ENCODE measurements at places on chromosomes 13 and 19. TPM values are rescaled to one million over a fixed set of nuclear protein-coding genes. Genes with fewer than 3 reads are reported as not detected.

Gene FSD1
- total RNA-seq = 3.4 TPM

- no peak for DNase-seq
These were observed 354.9 kb upstream of the SLITRK1 start for GRCh38 chr13:84237143-84237542.

GRCh38 chr19:54317108-54317964, 4.4 kb upstream of the LILRA5 start:
- DNase-seq = no peak

Gene FPR1
- not detected for total RNA-seq

Gene IZUMO2
- not detected for total RNA-seq

- no peak for DNase-seq
These were observed 21.0 kb upstream of the ATP12A start for GRCh38 chr13:24659239-24659638.

DNA sequence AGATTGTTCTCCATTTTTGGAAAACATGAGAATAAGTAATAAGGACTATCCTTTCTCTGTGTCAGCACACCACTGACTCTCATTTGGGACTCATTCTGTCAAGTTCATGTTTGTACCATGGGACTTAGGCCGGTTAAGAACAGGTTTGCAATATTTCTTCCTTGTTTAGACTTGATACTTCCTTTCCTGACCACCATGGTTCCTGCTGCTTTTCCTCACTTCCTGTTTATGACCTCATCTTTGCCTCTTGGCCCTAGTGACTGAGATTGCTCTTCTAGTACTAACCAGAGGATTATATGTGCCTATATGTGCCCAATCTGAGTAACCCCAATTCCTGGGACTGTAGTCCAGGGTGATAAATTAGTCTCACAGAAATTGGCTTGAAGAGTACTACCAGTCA, 32.5 kb upstream of the NDFIP2 start:
- peak; percentile 8 for DNase-seq

DNA sequence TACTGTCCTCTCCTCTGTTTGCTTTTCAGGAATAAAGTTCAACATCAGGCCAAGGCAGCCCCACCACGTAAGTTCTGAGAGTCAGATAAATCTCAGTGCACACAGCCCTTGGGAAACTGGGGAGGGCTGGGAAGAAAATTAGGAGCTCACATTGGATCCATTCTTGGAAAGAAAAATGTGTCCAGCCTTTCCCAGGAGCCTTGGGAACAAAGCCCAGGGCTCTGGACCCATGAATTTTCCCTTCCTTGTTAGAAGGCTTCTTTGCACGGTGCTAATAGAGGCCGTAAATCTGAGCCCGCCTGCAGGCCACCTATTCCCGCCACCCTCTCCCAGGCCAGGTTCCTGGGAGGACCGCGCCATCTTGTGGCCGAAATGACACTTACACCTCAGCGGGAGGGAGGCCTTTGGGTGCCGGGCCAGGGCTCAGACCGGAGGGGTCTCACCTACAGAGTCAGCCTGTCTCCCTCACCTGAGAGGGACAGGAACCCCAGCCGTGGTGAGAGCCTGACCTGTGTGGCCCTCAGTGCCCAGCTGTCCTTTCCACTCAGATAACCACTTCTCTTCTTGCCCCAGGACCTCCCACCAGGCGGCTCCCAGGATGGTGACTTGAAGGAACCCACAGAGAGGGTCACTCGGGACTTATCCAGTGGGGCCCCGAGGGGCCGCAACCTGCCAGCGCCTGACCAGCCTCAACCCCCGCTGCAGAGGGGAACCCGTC, 25.1 kb upstream of the KCTD15 start:
- peak; percentile 60 for DNase-seq

DNA sequence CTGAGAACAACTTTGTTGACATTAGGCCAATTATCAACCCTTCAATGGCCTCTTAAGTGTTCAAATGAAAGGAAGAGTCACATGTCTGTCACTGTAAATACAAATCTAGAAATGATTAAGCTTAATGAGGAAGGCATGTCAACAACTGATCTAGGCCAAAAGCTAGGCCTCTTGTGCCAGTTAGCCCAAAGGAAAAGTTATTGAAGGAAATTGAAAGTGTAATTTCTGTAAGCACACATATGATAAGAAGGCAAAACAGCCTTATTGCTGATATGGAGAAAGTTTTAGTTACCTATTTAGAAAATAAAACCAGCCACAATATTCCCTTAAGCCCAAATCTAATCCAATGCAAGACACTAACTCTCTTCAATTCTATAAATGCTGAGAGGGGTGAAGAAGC, 604.7 kb downstream of the SLITRK6 start:
- no peak for DNase-seq

- DNase-seq = no peak
These were observed 38.8 kb upstream of the ALOX5AP start for GRCh38 chr13:30696278-30697176.

- DNase-seq = no peak
These were observed 12.7 kb upstream of the SERPINE3 start for GRCh38 chr13:51326777-51327176.

DNA sequence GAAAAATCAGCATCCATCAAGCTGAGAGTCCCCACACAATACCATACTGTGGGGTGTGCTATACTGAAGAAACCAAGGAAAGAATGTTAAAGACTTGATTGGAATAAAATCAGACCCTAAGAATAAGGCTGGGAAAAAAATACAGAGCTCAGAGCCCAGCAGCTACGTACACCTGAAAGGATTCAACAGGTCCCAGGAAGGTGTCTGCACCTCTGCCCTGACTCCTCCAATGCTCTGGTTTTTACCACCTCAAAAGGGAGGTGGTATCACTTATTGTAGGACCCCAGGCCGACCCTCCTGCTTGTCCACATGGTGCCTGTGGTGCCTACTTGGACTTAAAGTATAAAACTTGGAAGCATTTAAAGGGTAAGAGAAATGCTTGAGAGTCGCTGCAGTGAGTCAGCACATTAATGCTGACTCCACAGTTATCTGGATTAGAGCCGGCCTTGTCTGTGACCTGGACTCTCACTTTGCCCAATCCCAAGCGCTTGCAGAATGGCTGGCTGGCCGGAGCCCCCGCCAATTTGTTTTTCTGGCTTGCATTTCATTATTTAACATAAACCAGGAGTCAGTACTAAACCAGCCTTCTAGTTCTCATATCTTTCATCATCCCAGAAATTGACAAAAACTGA, 110.1 kb downstream of the FGF14 start:
- no peak for DNase-seq

GRCh38 chr19:7018828-7019227, 2.4 kb downstream of the MBD3L2B start:
- DNase-seq = no peak

DNA sequence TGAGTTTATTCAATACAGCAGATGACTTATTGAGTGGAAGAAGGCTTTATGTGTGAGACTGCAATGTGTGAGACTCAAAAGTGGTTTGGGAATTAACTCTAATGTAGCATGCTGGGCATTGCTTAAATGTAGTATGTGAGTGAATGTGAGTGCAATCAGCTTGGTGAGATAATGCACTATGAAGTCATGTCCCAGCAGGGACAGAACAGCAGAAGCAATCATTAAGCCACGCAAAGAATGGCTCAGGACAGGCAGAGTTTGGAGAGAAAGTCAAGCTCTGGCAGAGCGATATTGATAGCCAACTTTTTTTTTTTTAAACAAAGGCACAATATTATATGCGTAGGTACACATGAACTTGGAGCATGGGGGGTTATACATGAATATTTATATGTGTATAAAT, 597.7 kb downstream of the GPC6 start:
- DNase-seq = no peak

Gene ODAD3
- 0.62 TPM for total RNA-seq

DNA sequence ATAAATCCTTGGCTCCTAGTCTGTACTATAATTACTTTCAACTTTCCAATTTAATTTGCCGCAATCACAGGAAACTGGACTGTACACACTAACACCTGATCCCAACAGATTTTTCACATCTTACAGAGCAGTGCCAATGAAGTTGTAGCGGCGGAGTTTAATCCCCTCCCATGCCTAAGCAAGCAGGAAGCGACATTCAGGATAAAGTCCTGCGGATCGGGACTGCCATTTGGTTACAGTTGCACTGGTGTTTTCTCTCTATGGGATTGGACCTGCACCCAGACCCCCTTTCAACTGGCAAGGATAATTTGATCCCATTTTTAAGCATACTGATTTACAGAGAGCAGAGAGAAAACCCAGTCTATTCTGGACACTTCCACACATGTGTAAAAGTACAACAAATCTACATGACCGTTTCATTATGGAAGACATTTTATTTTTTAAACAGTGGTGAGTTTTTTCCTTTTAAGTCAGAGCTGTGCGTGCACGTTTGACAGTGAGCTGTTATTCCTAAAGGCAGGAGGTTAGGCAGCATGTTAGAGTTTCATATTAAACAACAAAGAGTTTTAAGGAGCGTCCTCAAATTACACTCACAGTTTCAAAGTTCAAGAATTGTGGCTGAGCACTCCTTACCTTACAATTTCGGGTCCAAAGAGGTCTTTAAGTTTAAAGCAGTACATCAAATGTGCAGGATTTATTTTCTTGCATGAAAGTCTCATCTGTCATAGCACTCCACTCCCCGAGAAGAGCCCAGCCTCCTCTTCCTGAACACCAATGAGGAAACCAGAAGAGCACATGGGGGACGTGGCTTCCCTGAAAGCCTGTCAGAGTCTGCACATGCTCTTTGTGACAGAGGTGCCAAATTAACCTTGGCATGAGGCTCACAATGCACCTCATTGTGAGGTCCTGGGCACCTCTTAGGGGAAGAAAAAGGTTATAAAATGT, 141.6 kb upstream of the RFC3 start:
- DNase-seq = no peak

DNA sequence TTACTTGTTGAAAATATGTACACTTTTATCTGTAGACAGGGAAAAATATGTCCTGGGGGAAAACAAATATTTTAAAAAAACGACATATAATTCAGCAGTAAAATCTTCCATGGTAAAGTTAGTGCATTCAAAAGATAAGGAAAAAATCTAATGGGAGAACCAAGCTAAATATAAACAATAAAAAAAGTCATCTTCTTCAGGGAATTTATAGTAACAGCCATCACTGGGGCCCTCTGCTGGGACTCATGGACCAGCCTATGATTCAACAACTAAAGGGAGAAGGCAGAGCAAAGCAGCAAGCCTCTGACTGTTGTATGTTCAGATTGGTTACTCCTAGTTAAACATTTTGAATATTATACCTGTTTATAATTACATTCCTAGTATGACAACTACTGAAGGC, 93.0 kb downstream of the ITGBL1 start:
- no peak for DNase-seq

DNA sequence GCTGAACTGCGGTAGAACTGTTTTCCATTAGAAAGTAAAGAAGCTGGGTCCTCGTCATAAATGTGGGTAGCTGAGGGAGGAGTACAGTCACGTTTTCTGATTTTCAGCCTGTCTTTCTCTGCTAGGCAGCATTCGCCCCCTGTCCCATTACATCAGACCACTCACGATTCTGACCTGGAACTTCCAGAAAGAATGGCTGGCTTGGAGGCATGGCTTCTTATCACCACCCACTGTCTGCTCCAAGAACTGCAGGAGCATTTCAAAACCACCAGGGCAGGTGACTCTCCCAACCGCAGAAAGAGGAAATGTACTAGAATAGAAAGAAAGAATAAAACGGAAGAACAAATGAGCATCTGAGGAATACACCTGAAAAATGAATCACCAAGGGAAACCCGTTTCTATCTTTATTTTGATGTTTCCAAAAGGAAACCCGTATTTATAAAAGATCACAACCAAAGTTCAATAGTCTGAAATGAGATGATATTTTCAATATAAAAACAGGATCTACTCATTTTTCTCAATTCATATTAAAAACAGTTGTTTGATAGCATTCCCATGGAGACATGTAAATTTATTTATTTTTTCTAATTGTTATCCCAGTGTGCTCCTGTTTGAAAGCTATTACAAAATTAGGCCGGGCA, 22.1 kb upstream of the POMP start:
- peak; percentile 86 for DNase-seq

DNA sequence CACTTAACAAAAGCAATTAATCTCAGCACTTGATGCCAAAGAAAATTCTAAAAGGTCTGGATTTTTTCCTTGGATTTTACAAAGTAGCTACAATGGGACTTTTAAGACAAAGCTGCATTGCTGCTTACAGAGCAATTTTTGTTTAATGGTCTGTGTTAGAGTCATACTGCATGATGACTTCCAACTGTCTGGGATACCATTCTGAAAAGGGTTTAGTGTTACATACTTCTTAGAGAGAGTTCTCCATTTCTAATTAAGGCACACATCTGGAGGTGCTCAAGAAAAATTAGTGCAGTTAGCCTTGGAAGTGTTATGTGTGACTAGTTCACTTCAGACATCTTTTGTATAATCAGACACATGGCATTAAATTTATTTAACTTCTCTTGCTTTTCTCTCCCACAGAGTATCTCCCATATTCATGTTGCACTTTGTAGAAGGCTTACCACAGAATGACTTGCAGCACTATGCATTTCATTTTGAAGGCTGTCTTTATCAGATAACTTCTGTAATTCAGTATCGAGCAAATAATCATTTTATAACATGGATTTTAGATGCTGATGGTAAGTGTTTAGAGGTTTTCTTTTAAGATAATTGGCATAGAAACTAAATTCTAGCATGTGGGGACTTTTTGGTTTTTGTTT, 35.1 kb downstream of the USPL1 start:
- DNase-seq = no peak

DNA sequence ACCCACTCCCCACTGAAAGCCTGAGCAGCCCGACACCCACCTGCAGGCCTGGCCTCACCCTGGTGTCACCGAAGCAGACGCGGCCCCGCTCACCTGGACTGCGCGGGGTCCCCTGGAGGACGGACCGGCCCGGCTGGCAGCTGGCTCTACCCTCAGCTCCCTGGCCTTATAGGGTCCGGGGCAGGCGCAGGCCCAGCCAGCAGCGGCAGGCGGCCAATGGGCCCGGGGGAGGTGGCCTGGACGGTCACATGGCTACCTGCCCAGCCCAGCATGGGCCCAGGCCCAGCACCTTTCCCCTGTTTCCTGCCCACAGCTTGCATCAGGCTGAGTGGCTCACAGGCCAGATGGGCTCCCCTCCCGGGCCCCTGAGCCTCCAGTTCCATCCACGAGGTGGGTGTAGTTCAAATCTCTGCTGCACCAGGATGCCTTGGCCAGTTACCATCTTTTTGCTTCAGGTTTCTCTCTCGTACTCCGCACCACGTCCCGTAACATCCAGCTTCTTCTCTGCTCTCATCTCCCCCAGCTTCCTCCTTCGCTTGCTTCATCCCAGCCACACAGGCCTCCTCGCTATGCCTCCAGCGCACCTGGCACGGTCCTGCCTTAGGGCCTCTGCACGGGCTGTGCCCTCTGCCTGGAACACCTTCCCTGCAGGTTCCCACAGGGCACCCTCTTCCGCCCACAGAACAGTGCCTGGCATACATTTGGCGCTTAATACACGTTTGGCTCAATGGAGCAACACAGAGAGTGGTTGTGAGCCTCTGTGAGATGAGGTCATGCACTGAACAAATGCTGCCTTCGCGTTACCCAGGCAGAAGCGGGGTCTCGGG, at the start of gene PLIN4:
Gene PLIN4, minus strand, starts transcription at position 142 of the 827 bp plus-strand sequence. CDS start 214 bp downstream, outside the sequence.
- no peak for DNase-seq

GRCh38 chr19:24078680-24079079, 8.3 kb upstream of the ZNF254 start:
- DNase-seq = no peak

GRCh38 chr13:50932091-50932490, 22.5 kb downstream of the RNASEH2B start:
- no peak for DNase-seq

Gene IRS2
- total RNA-seq = 27.7 TPM

Gene ZNF432
- total RNA-seq = 25.0 TPM
